NCI-H1092 (cell line): ENCODE measurements at places on chromosomes 6 and 20.

DNA sequence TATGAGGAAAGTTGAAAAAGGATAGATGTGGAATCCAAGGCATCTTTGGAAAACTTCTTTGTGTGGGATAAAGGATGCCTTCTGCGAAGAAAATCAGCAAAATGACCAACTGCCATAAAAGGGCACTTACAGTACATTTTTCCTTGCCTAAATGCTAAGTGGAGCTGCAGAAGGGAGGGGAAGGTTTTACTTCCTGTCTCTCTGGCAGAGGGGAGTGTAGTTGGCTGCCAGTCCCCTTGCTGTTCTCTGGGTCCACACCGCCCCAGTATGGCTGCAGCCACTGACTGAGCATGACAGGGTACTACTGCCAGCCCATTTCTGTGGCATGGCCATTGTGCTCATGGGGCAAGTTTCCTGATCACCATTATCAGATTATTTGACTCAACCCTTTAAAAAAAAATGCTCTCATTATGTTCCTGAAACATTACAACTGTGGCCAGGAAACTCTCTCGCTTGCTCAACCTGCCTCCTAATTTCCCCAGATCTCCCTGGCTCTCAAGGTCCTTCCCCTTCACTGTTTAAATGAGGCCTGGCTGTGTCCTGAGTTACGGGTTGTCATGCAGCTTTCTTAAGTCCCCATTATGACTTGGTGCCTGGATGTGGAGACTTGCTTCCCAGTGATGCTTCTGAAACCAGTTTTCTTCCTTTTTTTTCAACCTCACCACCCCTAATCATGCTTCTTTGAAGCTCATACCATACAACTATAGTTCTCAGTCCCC is 34.5 kb upstream of the FAM184A start:
- no peak for DNase-seq

GRCh38 chr20:4441191-4441590 is 280.5 kb upstream of the PRND start:
- DNase-seq = no peak

- no peak for DNase-seq
These were observed 3.5 kb upstream of the PLCG1 start for GRCh38 chr20:41133709-41134361.

GRCh38 chr6:20236909-20237600 is 24.8 kb upstream of the MBOAT1 start:
- DNase-seq = no peak

DNA sequence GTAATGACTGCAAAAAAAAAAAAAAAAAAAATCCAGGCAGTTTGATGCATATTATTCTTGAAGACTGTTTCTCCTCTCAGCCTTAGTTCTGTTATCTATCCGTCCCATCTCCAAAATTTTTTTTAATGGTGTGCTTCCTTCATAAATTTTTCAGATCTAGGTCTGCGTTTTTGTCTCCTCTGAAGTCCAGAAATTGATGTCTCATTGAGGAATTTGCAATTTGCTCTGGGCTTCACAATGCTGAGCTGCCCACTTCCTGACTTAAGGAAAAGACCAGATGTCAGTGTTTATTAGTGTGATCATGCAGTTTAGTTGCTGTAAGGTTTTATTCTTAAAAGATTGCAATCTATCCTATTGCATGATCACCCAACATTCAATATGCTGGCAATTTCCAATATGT is 297.6 kb downstream of the ZNF217 start:
- DNase-seq = no peak

DNA sequence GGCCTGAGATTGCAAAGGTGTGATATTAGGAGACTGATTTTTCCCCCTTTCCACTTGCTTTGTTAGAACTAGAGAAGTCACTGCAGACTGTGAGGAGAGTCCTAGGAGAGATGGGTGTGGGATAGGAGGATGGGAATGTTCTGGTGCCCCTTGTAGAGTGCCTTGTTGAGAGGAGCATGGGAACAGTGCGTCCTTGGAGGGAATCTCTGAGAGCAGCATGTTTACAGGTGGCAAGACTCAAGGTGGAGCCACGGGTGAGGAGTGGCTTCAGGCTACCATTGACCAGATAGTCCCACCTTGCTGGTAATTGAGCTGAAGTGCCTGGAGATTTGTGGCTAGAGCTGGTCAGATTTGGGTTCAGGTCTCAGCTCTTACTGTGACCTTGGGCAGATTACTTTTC is 6.0 kb downstream of the PLCG1 start:
- DNase-seq = no peak

DNA sequence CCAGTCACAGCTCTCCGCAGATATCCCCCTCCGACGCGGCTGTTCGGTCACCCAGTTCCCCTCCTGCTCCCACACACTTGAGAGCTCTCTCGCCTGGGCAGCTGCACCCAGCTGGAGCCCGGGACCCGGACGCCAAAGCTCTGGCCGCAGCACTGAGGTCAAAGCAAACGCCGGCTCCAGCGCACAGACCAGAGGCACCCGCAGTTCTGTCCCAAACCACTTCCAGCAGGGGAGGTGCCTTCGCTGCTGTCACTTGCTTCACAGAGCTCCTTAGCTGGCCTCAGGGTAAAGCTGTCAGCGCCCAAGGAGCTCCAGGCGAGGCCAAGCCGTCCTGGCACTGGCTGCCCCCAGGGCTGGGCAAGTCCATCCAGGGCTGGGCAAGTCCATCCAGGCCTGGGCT is 27.9 kb downstream of the SLC2A4RG start:
- no peak for DNase-seq

GRCh38 chr6:127570739-127571389 is 6.1 kb upstream of the C6orf58 start:
- no peak for DNase-seq

DNA sequence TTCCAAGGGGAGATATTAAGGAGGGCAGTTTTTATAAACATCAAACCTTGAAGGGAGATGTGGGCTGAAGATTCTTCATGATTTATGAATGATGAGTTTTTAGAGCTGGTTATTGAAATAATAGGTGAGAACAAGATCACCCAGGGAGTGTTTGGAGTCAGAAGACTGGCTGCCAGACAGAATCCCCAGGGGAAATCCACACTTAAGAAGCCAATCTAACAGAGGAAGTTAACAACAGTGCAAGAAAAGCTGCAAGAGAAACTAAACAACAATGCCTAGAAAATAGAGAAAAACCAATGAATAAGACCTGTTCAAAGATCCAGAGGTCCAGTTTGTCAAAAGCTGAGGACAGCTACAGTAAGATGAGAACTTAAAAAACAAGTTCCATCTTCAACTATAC is 167.9 kb upstream of the MAN1A1 start:
- no peak for DNase-seq

DNA sequence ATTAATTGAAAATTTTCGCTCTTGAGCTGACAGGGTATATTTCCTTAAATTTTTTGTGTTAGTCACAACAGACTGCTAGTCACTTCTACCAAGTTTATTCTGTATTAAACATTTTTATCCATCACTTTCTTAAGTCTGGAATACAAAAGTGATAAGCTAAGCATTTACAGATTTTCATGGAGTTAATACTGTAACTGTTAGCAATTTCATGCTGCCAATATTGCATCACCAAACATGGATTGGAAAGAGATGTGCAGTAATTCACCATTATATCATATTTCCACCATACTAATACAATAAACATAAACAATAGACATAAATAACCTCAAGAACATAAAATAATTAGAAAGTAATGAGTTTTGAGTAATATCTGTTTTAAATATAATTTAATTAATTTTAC is 854.0 kb upstream of the CITED2 start:
- no peak for DNase-seq

DNA sequence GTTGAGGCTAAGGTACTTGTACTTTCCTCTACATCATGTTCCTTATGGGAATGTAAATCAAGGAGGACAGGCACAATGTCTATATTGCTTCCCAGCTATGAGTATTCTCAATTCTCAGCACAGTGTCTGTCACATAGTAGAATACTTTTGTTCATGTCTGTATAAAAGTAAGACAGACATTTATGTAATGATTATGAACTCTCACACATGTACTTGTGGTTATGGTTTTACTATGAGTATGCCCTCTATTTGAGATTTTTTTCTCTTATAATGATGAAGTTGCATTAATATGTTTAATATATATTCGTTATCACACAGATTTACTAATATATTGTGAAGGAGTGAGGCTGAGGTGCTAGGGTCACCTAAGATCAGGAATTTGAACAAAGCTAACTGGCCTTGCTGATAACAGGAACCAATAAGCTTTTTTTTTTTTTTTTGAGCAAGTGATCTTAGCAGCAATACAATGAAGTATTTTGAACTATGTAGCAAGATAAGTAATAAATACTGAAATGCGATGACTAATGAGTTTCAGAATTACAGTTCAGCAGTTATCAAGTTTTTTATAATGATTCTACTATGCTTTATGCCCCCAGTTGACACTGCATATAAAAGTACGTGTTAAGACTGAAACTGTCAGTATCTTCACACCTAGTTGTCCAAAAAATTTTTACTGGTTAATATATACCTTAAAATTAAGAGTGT is 623.1 kb downstream of the HTR1B start:
- no peak for DNase-seq

- DNase-seq = no peak
These were observed 46.5 kb upstream of the MLN start for GRCh38 chr6:33850296-33850695.

DNA sequence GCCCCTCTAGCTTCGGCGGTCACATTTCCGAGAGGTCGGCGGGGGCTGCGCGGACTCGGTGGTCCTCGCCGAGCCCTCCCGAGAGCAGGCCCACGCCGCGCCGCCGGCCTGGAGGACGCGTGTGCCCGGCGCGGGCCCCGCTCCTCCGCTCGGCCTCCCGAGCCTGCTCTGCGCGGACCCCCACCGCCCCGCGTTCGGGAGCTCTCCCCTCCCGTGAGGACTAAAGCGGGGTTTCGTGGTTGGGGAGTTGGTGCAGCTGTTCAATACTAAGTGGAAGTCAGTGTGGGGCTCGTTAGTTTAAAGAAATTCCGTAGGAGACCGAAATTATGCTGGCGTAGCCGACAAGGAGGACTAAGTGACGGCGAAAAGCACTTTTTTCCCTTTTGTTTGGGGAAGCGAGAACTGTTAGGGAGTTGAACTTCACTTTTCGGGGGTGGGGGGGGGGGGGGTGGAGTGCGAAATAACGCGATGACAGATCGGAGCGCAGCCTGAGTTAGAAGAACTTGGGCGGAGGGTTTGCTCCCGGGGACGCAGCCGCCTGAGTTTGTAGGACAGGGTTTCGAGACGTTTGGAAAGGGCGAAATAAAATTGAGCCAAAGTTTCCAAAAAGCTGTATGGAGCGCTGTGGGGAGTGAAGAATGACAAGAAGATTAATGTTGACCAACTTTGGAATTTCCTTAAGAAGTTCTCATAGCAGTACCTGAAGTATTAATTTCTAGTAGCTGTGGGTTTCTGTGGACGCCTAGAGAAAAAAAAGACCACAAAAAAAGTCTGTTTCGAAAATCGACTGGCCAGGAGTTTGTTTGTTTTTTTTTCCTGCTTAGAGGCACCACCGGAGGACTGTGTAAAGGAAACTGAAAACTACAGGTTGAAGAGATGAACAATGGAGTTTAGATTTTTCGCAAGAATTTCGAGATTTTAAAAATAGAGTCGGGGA is 1.4 kb downstream of the QKI start:
- peak; percentile 28 for DNase-seq

- no peak for DNase-seq
These were observed 81.4 kb downstream of the SOBP start for GRCh38 chr6:107571354-107571753.

GRCh38 chr6:55069132-55069781 is 105.1 kb upstream of the HCRTR2 start:
- DNase-seq = no peak

DNA sequence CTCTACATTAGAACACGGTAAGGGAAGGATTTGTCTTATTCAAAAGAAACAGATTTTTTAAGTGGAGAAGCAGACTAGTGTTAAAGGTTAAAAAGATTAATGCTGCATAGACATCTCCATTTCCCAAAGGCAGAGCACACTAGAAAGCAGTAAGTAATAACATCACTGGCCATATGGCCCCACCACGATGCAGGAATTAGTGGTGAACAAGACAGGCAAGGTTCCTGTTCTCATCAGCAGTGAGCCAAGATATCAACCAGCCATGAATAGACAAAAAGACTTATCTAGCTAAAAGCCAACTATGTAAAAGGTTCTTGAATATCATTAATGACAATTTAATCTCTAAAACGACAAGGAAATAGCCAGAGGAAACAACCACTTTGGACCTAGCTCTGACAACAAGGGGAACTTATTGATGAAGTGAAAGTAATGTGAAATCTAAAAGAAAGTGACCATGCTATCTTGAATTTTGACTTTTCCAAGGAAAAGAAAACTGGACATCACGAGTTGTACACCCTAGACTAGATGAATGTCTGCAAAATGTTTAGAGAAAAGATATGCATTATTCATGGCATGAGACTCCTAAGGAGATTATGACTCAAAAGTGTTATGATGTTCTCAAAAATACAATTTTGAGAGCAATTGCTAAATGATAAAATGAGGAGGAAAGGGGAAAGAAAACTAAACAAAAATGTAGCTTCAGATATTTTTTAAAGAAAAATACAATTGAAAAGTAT is 157.9 kb upstream of the STXBP5 start:
- DNase-seq = no peak

GRCh38 chr6:46730921-46731461 is 4.2 kb downstream of the PLA2G7 start:
- DNase-seq = no peak

GRCh38 chr20:58450254-58450653 is 61.2 kb downstream of the VAPB start:
- DNase-seq = no peak

- DNase-seq = no peak
These were observed 23.9 kb downstream of the RAET1L start for GRCh38 chr6:150001295-150002008.

- no peak for DNase-seq
These were observed 183.6 kb downstream of the PRL start for GRCh38 chr6:22113026-22113766.

- no peak for DNase-seq
These were observed 3.7 kb upstream of the CD40 start for GRCh38 chr20:46114449-46114848.

DNA sequence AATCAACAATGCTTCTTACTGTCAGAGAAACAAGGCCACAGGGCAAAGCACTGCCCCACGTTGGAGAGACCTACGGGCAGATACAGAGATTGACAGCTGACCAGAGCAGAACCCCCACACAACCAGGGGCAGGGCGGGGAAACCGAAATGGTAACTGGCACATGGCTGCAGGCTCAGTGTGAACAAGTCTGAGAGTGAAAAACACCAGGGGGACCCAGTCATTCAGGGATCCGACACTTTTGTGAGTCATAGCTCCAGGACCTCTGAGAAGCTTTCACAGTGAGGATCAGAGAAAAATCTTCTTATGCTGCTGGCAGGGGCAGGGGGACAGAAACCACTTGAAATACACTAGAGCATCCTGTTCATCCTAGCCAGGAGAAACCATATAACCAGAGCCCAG is 254.2 kb downstream of the C6orf118 start:
- no peak for DNase-seq

- DNase-seq = no peak
These were observed 104.2 kb downstream of the CDYL start for GRCh38 chr6:4880363-4880762.

DNA sequence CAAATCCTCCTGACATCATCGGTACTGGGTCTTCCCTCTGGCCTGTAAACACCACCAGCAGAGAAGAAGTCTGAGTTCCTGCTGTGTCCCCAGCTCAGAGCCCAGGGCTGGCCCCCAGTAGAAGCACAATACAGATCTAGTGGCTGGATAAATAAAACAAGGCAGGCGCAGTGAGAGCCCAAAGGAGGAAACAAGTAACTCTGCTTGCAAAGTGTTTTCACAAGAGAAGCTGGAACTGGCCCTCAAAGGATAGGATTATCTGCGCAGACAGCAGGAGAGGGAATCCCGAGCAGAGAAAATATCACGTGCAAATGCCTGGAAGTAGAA is 205.1 kb downstream of the ZDHHC14 start:
- no peak for DNase-seq
